ENCODE measurements at places on chromosomes 4 and X. TPM values are rescaled to one million over a fixed set of nuclear protein-coding genes. Genes with fewer than 3 reads are reported as not detected.

The JADE3 gene
- 6.8 TPM for polyA plus RNA-seq

The AMOT gene
- polyA plus RNA-seq, result 6.3 TPM

The GCNA gene
- polyA plus RNA-seq, result 11.0 TPM

The SPANXD gene
- polyA plus RNA-seq, result not detected

The PLK4 gene
- 13.9 TPM for polyA plus RNA-seq

The NAT8L gene
- polyA plus RNA-seq, result 12.6 TPM

Measured in neural cell (in vitro differentiated cells).